SJCRH30 (cell line): ENCODE measurements at places on chromosomes 16 and 17. TPM values are rescaled to one million over a fixed set of nuclear protein-coding genes. Genes with fewer than 3 reads are reported as not detected.
A peak's percentile ranks its signal among the peaks of the same experiment; 100 is the strongest.

- H3K4me3 ChIP-seq: no peak overlapping the region
- peaks cover 13% of the 10 kb centered on the region; the same call in 1 of the 2 replicates for H3K27me3 ChIP-seq
- DNase-seq: no peak
- H3K27ac ChIP-seq: no peak overlapping the region
- H3K36me3 ChIP-seq: no peaks in the 10 kb centered on the region
- H3K4me1 ChIP-seq: no peaks in the 10 kb centered on the region
These were observed 65.9 kb downstream of the SPACA3 start for GRCh38 chr17:33057564-33057963.

The HOXB4 gene
- total RNA-seq: 3.7 and 4.3 TPM in 2 replicates

The CCL4L2 gene
- not detected in 2 replicates for total RNA-seq

DNA sequence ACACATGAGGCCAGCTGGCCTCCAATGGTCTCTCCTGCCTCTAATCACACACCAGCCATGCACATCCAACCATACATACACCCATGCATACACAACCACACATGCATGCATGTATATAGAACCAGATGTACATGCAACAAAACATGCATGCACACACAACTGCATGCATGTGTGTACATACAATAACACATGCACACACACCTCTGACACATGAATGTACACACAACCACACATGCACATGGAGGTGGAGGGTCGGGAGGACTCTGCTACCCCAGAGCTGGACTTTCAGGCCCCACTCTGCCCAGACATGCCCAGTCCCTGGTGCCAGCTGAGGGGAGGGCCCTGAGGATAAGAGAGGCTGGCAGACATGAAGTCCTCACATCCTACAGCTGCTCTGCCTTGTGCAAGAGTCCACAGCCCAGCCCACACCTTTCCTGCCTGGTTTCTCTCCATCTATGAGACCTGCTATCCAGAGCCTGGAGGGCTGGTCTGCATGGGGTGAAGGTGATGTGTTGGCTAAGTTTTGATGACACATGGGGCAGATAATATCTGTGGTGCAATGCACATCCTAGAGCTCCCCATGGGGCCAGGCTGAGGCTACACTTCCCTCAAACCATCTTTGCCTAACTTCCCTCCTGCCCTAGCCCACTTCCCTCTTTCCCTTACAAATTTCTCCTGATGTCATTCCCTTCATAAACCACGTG lies 50.9 kb upstream of the SDK2 start:
- no peaks in the 10 kb centered on the region for H3K4me1 ChIP-seq
- H3K27me3 ChIP-seq: peaks cover under 1% of the 10 kb centered on the region; the same call in 1 of the 2 replicates
- no peaks in the 10 kb centered on the region for H3K36me3 ChIP-seq

- H3K36me3 ChIP-seq: no peaks in the 10 kb centered on the region
- H3K27me3 ChIP-seq: no peaks in the 10 kb centered on the region
- no peak overlapping the region for H3K4me3 ChIP-seq
- DNase-seq: no peak
- H3K4me1 ChIP-seq: no peaks in the 10 kb centered on the region
- H3K27ac ChIP-seq: no peak overlapping the region
These were observed 424 bp downstream of the YBX2 start for GRCh38 chr17:7293816-7294613.

The EPX gene
- total RNA-seq: not detected in 2 replicates

GRCh38 chr17:27888067-27888466 lies 5.1 kb downstream of the LYRM9 start:
- H3K4me3 ChIP-seq: no peak overlapping the region
- no peak overlapping the region for H3K27ac ChIP-seq
- H3K27me3 ChIP-seq: peaks cover 5% of the 10 kb centered on the region; the same call in 1 of the 2 replicates
- no peaks in the 10 kb centered on the region for H3K36me3 ChIP-seq
- DNase-seq: no peak

The KRT27 gene
- total RNA-seq: not detected in 2 replicates

The SLC16A5 gene
- total RNA-seq: 0.04 TPM in 1 of 2 replicates, not detected in the other

GRCh38 chr16:67014634-67015312 lies 14.2 kb upstream of the CBFB start:
- H3K4me1 ChIP-seq: peaks cover 11% of the 10 kb centered on the region; the same call in 1 of the 2 replicates
- no peak for DNase-seq
- H3K27ac ChIP-seq: peak overlapping the region; percentile 15; the same call in 1 of the 2 replicates
- no peaks in the 10 kb centered on the region for H3K27me3 ChIP-seq
- H3K4me3 ChIP-seq: peak overlapping the region; percentile 57

The RTN4RL1 gene
- total RNA-seq: 0.61 and 0.83 TPM in 2 replicates

DNA sequence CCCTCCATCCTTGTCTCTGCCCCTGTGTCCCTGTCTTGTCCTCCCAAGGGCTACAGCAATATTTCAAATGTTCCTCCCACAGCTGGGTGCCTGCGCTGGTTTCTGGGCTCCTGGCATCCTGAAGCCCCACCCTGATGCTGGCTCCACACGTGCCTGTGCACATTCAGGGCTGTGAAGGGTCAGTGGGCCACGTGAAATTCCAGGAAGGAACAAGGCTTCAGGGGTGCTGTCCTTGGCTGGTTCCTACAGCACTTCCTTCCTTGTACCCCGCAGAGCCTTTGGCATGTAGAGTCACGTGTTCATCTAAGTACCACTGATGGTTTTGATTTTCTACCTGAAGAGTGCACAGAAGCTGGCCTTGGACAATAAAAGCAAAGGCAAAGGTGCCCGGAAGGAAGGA lies 57.7 kb upstream of the NLK start:
- H3K4me3 ChIP-seq: no peak overlapping the region
- H3K27me3 ChIP-seq: no peaks in the 10 kb centered on the region; the same call in 1 of the 2 replicates
- no peaks in the 10 kb centered on the region for H3K4me1 ChIP-seq
- no peaks in the 10 kb centered on the region for H3K36me3 ChIP-seq
- H3K27ac ChIP-seq: no peak overlapping the region
- DNase-seq: no peak
